ENCODE measurements at places on chromosomes 2 and 18.
A peak's percentile ranks its signal among the peaks of the same experiment; 100 is the strongest.

DNA sequence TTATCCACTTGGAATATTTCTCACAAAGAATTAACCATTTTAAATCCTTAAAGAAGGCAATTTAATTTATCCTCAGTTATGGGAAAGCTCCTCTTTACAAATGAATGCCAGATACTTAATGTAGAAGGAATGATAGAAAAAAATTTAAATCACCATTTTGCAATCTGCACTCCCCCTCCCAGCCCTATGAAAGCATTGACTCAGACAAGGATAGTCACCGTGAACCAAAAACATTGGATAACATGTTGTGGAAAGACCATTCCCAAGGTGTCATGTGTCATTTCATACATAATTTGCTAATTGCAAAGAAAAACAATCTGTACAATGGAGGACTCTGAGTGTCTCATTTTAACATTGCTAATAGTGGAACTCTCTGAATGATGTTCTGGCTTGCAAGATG, 421.0 kb downstream of the TXNL1 start:
- DNase-seq, result no peak

DNA sequence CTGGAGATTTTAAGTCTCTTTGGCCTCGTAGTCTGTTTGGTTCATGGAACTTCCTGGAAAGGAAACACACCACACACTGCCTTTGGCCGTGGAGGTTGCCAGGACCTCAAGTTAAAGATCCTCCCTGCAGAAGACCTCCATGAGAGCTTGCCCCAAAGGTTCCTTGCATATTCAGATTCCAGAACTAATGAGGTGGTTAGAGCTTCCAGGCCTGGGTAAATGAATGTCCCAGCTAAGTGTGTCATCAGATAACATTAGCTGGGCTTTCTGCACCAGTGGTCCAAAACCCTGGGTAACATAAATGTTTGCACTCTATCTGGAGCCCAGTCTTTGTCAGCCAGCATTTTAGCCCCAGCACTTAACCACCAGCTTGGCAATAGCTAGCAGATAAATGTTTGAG, 122.1 kb upstream of the EML6 start:
- DNase-seq, result no peak

- DNase-seq, result peak; percentile 37
Measured at GRCh38 chr2:158034198-158034866, 67.3 kb upstream of the UPP2 start.

- peak; percentile 63 for DNase-seq
Measured at GRCh38 chr2:203535078-203535783, at the start of gene RAPH1. RAPH1 (minus strand) TSS chr2:203535301; CDS start chr2:203495353, 39,948 bp downstream.

DNA sequence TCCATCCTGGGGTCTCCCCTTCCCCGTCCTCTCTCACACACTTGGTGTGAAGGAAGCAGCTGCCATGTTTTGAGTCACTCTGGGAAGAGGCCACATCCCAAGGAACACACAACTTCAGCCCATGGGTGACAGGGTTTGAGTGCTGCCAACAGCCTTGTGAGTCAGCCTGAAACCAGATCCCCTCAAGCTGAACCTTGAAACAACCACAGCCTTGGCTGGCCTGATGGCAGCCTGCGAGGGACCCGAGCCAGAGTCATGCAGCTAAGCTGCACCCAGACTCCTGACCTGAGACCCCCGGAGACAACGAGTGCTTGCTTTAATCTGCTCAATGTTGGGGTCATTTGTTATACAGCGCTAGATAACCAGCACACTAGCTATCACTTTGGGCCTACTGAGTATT, 19.3 kb upstream of the MC2R start:
- no peak for DNase-seq
